ENCODE measurements at places on chromosomes 13 and 19. TPM values are rescaled to one million over a fixed set of nuclear protein-coding genes. Genes with fewer than 3 reads are reported as not detected.

- DNase-seq = no peak
These were observed 36.3 kb downstream of the STOML3 start for GRCh38 chr13:38954291-38954690.

DNA sequence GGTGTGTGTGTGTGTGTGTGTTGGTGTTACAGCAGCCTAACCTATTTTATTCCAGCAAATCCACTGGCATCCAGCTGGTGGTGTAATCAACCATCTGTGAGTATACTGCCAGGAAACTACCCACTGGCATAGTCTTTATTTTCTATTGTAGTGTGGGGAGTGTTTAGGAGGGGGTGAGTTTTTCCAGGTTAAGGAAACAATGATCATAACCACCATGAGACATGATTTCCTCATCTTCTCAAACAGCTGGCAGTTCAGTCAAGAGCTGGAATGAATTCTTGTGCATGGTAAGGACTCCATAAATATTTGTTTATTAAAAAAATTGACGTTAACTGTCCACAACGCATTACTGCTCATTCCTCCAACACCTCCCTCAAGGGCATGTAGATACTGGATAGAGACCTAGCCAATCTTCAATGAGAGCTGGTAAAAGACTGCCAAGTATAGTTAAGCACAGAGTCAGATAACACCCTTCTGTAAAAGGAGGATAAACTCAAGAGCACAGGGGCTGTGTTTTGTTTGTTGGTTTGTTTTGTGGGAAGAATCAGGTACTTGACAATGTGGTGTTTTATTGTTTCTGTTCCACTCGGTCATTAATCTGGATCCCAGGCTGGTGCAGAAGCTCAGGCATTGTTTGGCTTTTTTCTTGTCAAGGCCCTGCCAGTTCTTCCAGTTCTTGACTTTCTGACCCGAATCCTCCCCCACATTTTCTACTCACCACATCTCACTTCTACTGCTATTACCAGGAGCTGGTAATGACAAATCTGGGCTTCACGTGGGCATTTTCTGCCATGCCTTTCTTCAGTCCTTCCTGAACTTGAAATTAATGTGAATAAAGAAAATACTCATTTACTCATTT, 31.6 kb upstream of the SLC46A3 start:
- DNase-seq = peak; percentile 37

- DNase-seq = no peak
These were observed 904.3 kb downstream of the DIAPH3 start for GRCh38 chr13:59259165-59260000.

DNA sequence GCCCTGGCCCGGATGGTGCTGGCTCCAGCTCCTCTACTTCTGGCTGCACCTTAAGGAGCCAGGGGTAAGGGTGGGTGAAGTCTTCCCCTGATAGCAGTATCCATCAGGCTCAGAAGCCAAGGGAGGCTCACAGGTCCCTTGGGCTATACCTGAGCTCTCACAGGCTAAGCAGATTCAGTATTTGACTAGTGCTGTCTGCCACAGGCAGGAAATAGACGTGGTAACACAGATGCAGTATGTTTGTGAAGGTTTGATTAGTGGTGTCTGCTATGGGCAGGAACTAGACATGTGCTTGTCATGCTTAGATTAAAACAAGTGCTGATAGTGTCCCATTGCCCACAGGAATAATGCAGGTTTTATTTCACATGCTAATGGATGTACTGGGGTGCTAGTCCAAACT, 4.0 kb downstream of the SYT5 start:
- no peak for DNase-seq

GRCh38 chr19:38851622-38852230, 1.9 kb upstream of the HNRNPL start:
- peak; percentile 98 for DNase-seq

DNA sequence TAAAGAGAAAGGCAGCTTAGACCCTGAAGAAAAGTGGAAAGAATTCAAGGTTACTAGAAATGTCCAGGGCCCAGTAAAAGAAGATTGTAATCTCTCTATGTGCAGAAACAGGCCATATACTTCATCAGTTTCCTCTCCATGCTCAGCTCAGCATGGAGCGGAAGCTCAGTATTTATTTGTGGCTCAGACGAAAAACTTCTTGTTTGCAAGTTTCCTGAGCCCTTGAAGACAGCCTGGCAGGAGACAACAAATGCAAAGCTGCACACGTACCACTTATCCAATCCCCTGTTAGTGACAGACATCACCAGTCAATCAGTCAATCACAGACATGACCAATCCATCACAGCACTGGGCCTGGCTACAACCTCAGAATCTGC, 8.1 kb upstream of the KLF2 start:
- DNase-seq = no peak

DNA sequence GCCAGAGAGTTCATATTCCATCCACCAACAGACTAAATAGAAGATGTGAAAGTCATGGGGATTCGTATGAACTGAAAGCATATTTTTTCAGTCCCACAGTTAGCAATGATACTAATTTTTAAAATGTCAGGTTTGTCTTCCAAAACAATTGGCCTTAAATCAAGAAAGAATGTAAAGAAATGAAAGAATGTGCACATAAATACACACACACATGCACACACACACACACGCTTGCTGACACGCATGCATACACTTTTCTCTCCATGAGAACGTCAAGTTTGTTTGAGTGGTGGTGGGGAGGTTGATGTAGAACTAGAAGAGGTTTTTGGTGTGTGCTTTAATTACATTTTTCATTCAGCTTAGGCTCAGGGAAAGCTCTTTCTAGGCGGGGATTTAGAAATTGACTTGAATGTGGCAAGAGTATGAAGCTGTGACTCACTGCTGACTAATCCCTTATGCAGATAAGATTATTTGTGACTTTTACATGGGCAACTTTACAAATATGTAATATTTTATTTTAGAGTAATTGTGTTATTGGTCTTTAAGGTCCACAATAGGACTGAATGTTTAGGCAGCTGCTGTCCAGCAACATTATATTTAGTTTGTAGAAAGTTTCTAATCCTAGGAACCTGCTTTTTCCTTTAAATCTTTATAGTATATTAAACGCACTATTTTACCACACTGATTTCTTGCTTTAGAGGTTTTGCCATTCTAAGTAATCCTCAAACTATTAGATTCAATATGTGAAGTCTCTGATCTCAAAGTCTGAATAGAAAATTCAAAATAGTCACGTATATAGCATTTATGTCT, 18.8 kb downstream of the FLT1 start:
- peak; percentile 24 for DNase-seq

GRCh38 chr19:14305706-14306105, 75.5 kb upstream of the ADGRE5 start:
- no peak for DNase-seq

DNA sequence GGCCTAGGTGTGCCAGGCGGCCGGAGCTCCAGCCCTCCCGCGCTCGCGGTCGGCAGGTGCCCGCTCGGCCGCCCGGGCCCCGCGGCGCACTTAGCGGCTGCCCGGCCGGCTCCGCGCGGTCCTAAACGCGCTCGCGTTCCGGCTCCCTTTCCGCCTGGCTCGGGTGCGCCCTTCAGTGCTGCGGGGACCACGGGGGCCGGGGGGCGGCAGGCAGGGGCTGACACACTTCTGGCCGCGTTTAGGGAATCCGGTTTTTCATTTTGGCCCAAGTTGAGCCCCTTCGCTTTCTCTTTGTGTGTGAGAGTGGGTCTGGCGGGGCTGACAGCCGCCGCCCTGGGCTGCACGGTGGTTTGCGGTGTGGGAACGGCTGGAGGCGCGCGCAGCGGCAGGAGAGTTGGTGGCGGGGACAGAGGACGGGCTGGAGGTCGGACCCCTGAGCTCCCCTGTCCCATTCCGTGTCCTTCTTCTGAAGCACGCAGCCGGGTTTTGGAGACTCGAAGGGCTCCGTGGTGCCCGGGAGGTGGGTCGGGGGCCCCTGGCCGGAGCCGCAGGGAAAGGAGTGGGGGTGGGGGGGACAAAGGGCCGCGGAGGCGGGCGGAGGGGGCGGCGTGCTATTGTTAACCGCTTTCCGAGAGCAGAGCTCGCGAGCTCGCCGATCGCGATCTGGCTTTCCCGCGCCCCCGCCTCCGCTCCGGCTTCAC, 3.1 kb downstream of the FGF9 start:
- DNase-seq = peak; percentile 89

- DNase-seq = no peak
These were observed 179.2 kb downstream of the ABCC4 start for GRCh38 chr13:95122063-95122462.

Gene NOTCH3
- 29.7 TPM for total RNA-seq

Gene SERPINE3
- not detected for total RNA-seq

Gene CNN1
- total RNA-seq = 2,877 TPM

Gene CABP5
- total RNA-seq = not detected

Gene RASGRP4
- 7.8 TPM for total RNA-seq

Gene MAP2K2
- total RNA-seq = 82.8 TPM

Gene PGLYRP2
- not detected for total RNA-seq

Gene SRRM5
- 0.42 TPM for total RNA-seq

Gene CPT1C
- total RNA-seq = 3.8 TPM
